ENCODE measurements at places on chromosomes 6 and 20. TPM values are rescaled to one million over a fixed set of nuclear protein-coding genes. Genes with fewer than 3 reads are reported as not detected.

FAM83B gene
- total RNA-seq, result 13.8 TPM

KCNK16 gene
- not detected for total RNA-seq

CPXM1 gene
- total RNA-seq, result 32.1 TPM

CRIP3 gene
- total RNA-seq, result 0.62 TPM

ANKRD66 gene
- total RNA-seq, result 0.31 TPM

All from tongue (tissue), 3 donors.